ENCODE measurements at places on chromosomes 13 and 19.
A peak's percentile ranks its signal among the peaks of the same experiment; 100 is the strongest.

DNA sequence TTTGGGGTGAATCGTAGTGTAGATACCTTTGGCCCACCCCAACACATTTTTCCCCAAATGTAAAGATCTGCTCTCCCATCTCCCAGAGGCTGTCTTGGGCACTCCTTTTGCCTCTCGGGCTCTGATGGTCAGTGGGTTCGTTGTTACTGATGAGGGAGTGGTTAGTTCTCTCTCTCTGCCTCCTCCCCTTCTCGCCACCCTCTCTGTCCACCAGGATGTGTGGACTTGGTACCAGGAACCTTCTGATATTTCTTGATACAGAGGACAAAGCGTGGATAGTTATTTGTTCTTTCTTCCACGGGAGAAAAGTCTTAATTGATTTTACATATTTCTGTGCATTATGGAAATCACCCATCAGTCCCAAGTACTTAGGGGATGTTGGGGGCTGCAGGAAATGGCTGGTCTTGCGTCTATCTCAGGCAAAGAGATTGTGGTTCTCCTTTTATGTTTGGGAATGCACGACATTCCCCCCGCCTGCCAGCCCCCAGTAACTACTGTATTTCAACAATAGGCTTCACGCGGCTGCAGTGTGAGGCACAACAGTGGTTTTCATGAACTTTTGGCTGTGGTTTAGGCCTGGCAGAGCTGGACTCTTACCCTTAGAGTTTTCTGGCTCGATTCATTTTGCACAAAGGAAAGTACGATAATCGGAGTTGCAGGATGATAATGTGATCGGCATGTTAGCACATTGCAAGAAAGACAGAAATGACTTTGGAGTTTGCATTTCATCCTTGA is 79.0 kb upstream of the ZNF536 start:
- no peak for DNase-seq

- DNase-seq, result no peak
Observed at GRCh38 chr19:33689868-33690267, 68.1 kb downstream of the CHST8 start.

DNA sequence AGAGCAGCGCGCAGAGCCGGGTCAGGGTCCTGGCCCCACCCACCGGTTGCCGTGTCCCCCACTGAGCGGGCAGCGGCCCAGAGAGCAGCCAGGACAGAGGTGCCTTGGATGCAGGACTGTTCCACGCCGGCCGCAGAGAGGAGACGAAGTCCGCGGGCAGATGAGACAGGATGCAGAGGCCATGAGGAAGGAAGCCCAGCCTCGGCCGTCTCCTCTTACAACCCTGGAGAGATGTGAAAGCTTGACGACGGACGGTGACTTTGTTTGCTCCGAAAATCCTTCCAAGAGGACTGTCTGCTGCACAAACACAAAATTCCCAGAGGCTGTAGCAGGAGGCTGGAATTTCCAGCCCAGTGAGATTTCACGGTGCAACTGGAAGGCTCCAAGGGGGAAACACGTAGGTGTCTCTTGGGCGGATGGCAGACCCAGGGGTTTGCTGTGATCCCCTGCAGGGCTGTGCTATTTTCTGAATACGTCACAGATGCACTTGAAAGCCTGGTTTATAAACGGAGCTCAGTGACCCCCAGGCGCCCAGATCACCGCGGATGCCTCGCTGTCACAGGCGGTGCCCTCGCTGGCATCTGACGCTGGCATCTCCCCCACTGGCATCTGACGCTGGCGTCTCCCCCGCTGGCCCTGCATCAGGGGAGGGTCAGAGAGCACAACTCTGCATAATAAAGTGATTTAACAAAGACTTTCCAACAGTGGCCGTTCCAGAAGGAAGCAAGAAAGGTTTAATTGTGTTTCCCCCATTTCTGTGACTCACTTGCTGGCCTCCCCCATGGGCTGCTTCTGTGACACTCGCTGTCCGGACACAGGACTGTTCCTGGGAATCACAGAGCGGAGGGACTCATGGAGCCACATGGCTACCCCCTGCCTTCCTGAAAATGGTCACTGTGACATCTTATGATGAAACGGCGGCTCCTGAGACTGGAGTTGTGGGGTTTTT is 62.0 kb upstream of the C13orf46 start:
- no peak for DNase-seq

- DNase-seq, result peak; percentile 70
Observed at GRCh38 chr19:33406521-33407139, 33.1 kb downstream of the CEBPG start.

GRCh38 chr19:19550485-19550929 is 12.4 kb downstream of the CILP2 start:
- DNase-seq, result no peak

GRCh38 chr13:25169951-25170553 is 2.0 kb downstream of the AMER2 start:
- no peak for DNase-seq

DNA sequence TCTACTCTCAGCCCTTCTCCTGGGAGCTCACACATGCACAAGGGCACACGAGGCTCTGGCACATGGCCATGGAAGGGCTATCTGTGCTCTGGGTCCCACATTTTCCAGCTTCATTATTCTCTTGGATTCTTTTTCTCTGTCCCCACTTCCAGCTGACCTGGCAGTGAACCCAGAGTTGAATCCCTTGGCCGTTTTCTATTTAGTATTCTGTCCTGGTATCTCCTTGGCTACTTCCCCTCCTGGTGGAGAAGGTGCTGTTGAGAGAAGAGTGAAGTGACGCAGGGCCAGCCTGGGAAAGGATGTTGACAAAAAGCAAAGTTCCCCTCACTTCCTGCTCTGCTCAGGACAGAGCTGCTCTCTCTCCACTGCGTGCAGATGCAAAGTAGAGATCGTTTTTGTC is 303.1 kb downstream of the IRS2 start:
- DNase-seq, result no peak

- no peak for DNase-seq
Observed at GRCh38 chr19:44722131-44723121, 23.5 kb downstream of the CEACAM16 start.

DNA sequence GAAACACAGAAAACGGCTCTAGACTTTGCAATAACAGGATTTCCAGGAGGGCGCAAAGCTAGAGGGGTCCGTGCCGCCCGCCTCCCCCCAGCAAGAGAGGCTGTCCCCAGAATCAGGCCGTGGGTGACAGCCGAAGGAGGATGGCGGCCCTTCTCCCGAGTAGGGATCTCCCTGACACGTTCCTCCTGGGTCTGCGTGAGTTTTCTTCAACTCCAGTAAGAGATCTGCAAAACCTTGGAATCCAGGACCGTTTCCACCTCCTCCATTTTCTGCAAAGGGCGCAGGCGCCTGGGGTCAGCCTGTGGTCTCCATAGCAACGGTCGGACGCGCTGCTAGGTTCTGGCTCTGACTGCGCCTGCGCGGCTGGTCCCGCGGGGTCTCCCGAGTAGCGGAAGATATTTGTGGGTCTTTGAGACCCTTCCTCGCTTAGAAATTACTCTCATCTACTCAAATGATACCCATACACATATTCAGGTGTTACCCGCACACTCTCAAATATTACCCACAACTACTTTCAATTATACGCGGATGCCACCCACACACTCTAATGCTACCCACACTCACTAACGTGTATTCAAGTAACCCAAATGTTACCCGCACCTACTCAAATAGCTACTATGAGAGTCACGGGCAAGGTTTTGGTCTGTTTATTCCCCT is 2.1 kb downstream of the PNMA8C start:
- DNase-seq, result peak; percentile 38

DNA sequence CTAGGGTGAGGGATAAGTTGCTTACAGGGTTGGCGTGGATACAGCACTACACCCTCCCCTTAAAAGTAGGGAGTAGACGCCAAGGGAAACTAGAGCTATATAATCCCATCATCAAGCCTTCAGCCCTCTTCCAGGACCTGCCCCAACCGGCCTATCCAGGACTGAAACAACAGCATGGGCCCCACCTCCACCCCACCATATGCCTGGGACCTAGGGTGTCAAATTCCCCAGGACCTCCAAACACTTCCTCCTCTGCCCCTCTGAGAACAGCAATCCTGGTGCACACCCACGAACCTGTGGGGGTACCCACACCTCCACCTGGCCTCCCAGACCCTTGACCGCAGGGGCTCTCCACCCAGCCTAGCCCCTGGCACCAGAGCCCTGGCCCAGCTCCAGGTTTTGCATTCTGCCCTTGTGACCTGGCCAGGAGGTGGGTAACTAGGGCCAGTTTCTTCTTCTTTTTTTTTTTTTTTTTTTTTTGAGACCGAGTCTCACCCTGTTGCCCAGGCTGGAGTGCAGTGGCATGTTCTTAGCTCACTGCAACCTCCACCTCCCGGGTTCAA is 1.4 kb upstream of the CYP2F1 start:
- DNase-seq, result no peak

DNA sequence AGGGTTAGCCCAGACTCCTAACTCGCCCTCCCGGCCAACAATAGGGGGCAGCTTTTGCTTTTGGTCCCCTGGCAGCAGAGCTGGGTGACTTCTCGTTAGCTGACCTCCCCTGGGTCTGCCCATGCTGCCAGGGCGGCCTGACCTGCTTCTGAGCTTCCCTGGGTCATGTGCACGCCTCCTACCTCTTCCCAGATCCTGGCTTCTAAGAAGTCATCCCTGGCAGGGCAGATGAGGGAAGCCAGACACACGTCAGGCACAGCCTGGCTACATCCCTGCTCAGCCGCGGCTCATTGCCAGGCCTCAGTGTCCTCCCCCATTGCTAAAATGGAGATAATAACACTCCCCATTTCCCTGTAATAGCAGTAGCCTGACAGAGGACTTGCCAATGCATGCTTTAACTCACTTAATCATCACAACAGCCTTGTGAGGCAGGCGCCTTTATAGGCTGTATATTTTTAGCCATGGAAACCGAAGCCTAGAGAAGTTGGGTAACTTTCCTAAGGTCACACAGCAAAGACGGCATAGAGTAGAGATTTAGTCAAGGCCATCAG is 2.1 kb downstream of the KCNK6 start:
- DNase-seq, result no peak

- DNase-seq, result no peak
Observed at GRCh38 chr13:103573446-103573845, 507.2 kb upstream of the SLC10A2 start.

- no peak for DNase-seq
Observed at GRCh38 chr13:32316501-32316900, 1.2 kb downstream of the BRCA2 start.

- DNase-seq, result no peak
Observed at GRCh38 chr19:56314018-56314380, 640 bp downstream of the ZSCAN5A start.

DNA sequence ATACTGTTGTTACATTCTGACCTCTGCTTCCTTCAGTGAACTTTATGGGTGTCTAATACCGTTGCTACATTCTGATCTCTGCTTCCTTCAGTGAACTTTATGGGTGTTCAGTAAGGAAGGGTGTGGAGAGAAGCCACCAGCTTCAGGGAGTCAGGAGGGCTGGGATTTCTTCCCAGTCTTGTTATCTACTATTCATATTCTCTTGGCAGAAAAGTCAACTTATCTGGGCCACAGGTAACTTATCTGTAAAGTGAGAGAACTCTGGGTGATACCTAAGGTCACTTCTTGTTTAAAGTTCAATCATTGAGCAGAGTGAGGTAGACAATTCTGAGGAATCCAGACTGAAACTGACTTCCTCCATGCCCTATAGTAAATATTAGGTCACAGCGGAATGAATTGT is 71.2 kb upstream of the STK24 start:
- no peak for DNase-seq

DNA sequence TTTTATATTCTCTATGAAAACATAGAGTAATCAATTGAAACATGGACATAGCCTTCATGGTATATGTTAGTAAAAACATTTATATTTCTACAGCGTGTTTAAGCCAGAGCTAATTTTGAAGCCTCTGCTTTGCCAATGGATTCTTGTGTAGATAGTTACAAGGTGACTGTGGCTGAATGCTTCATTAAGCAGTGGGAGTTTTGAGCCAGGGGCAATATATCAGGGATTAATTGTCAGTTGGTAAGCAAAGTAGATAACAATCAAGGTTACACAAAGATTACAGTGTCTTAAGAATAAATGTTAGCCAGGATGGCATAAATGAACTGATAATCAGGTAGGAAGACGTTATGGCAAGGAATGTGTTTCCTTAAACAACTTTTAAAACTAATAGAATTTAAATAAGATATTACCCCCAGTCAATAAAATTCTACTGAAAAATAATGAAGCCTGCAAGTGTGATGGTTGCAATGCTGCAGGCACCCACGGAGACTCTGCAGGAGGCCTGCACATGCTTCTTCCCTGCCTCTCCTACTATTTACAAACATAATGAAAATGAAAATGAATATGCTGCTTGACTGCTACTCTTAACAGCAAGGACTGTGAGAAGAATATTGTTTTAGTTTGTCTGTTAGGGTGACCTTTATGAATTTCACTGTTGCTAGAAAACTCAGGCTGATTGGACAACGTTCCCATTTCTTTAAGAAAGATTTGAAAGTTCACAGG is 588.5 kb downstream of the GPC5 start:
- DNase-seq, result no peak

GRCh38 chr13:43884222-43884621 is 4.5 kb downstream of the LACC1 start:
- no peak for DNase-seq

DNA sequence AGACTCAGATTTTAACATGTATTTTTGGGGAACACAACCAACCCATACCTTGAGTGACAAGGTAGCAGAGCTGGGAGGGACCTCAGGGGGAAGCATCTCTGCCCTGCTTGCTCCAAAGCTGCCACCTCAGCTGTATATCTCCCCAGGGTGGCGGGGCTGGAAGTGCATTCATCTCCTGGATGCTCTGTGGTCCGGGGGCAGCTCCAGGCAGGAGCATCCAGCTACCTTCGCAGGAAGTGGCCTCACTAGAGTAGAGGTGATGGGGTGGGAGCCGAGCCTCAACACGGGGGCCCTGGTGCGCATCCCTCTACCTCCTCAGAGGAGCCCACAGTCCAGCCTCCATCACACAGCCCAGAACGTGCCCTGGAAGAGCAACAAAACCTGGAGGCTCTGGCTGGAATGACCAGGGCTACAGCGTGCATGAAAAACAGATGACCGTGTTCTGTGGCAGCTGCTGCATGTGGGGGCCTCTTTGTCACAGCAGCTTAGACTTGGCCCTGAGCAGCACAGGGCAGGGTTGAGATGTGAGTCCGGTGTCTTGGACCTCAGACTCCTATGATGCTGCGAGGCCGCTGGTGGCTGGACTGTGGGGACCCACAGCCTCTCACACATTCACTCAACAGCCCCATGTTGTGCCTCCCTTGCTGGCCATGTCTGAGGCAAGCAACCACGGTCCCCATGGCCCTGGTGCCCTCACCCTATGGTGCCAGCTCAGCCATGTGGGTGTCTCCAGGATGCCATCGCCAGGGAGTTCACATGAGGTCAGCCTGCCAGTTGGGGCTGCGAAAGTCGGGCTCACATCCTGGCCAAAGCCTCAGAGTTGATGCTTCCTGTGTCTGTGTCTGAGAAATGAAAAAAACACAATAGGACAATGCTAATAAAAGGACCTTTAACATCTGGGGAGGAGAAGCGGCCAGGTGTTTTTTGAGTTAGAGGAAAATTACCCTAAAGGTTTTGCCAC is 17.1 kb upstream of the GAS6 start:
- no peak for DNase-seq

DNA sequence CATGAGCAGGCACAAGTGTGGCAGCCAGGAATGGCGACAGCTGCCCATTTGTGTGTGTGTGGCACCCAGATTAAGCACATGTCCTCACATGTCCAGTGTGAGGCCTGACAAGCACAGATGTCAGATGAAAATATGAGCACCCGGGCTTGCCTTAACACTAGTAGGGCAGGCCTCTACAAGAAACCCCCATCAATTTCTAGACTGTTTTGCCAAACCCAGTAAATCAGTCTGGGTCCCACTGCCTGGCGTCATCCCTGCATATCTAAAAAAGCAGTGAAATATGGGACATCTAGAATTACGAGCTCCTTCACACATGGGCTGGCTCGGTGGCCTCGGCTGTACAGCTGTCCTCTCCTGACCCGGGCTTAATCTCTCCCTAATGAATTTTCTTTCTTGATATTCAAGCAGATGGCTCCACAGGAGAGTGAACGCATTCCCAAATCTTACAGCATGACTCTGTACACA is 432.7 kb downstream of the FOXO1 start:
- no peak for DNase-seq
